ENCODE measurements at places on chromosomes 2 and 18.

DNA sequence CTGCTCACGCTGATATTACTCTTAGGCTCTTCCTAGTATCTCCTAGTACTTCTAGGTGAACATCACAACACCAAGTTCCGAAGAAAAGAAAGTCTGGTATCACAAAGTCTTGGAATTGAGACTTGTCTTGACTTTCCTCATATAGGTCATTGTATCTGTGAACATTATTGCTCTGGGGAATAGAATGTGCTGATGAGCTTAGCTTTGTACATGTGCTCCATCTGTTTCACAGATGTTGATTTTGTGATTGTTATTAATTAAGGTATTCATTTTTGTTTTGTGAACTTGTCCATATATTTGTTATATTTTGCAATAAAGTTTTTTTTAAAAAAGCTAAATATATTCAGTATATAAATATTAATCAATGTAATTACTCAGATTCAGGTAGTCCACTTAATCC lies 111.7 kb downstream of the BABAM2 start:
- no peak for DNase-seq

DNA sequence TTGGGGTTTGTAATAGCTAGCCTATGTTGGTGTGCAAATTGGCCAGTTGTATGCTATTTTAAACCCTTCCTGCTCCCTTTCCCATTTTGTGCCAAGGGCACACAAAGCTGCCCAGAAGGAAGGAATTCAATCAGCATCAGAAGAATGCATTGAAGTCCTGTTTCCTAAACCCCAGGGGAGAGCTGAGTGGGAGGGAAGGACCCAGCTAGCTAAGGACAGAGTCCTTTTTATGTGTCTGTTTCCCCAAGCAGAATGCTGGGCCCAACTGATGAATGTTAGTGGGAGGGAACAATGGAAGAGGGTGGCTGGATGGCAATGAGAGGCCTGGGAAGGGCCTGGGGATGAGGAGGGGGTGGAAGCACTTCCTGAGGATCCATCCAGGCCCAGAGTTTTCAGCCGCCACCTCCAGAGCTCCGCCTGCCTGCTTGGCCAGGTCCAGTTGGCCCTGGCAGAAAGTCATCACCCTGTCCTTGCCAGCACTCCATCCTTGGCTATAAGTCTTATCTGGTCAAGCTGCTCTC lies 32.7 kb downstream of the MEX3C start:
- no peak for DNase-seq

GRCh38 chr2:201858281-201859184 lies 52.2 kb downstream of the CDK15 start:
- no peak for DNase-seq

- DNase-seq = no peak
Measured at GRCh38 chr18:48589797-48590519, 51.1 kb downstream of the CTIF start.

DNA sequence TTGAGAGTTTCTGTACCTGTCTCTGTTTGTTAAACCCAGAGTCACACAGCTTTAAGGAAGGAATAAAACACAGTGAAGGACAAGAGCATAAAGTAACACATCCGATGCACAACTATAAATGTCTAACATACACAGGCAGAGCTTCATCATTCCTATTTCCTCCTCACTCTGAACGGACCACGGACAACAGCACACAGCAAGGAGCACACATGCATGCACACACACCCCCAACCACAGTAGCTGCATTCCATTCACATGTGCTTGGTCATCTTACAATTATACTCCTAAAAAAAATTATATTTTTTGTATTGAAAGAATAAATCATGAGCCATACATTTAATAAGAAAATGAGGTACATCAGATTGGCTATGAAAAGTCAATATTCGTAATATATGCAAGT lies 58.3 kb downstream of the ID2 start:
- DNase-seq = no peak

- no peak for DNase-seq
Measured at GRCh38 chr2:151241224-151241623, 20.4 kb downstream of the RBM43 start.

GRCh38 chr2:10646153-10646552 lies 43.6 kb downstream of the NOL10 start:
- no peak for DNase-seq

DNA sequence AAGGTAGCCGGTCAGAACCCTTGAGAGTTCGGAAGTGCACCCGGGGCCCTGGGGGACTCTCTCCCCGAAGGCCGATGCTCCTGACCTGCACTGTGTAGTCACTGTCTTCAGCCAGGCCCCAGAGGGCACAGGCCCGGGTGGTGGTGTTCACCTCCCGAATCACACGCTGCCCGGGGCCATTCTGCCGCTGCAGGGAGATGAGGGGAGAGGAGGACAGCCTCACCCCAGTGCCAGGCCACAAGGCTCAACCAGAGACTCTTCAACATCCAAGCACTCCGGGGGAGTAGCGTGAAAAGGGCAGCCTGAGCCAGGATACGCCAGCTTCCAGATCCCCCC lies 1.1 kb downstream of the FNDC4 start:
- no peak for DNase-seq

GRCh38 chr2:15751477-15751876 lies 159.8 kb downstream of the DDX1 start:
- DNase-seq = no peak

DNA sequence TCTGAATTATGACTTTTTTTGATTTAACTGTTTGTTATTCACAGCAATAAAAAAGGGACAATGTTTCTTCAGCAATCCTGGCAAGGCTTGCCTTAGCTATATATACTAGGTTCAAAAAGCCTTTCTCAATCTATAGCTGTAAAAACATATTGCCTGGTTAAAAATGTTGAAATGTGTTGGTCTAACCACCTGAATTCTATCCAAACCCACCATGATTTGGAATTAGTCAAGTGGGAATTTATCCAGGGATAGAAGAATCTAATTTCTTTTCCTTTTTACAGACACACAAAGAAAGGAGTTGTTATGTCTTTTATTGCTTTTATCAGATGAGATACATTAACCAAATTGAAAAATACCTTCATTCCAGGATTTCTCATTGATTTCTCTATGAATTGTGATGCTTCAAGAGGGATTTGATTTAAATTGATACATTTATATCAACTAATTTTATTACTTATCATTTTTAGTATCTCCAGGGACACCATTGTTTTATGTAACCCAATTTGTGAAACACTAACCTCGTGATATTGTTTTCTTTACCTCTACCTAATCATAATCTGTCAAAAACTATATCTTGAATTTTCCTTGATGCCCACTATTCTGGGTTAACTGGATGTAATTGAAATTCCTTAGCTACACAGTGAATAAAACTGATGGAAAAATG lies 88.1 kb downstream of the LRP1B start:
- DNase-seq = no peak

DNA sequence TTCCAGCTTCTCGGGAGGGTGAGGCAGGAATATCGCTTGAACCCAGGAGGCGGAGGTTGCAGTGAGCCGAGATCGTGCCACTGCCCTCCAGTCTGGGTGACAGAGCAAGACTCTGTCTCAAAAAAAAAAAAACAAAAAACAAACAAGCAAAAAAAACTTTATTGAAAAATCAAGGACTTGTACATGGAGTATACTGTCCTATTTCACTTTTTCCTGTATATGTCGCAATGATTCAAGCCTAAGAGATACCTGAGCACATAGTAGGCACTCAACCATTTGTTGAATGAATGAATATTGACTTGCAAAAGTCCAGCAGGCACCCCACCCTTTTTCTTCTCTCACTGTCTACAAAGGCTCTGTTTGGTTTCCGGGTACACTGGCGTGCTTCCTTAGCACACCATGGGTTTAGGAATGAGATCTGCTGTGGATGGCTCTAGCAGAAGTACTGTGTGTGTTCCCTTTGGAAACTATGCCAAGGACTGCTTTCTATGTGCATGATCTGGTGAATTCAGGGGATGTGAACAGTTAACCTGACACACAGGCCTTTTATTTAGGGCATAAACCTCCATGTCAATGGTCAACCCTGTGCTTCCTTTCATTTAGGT lies 6.1 kb downstream of the APCDD1 start:
- DNase-seq = no peak

DNA sequence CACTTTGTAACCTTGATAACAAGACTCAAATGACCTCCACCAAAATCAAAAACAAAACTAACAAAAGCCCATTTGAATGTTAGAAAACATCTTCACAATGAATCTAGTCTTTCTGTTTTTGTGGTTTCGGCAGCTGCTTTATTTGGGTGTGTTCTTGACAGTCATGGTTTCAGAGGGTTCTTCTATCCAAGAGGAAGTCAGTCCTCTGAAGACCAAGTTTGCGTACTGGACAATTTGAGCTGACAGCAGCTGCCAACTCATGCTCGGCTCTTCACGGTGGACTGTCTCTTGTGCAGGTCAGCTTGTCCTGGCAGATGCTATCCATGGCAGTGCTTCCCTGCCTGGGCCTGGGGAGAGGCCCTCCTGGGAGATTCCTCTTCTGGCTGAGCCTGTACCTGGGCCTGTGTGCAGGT lies 91.0 kb downstream of the TMEM17 start:
- DNase-seq = no peak

GRCh38 chr18:43274526-43274925 lies 2.8 kb downstream of the SYT4 start:
- DNase-seq = no peak

GRCh38 chr2:75751360-75751759 lies 40.6 kb upstream of the GCFC2 start:
- DNase-seq = no peak

DNA sequence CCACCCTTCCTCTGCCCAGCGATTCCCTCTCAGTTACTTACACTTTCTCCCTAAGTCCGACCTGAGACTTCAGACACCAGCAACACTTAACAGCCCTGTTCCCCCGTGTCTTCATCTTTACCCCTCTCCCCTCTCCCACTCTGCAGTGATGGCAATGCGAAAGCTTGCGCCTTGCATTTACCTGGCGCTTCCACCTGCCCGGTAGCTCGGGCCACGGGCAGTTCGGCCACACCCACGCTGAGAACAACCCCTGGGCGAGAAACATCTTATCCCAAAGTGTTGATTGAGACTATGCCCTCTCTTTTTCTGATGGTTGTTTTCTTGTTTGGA lies 558 bp downstream of the DNAJC10 start:
- no peak for DNase-seq

- no peak for DNase-seq
Measured at GRCh38 chr18:25350489-25351251, 1.3 kb downstream of the ZNF521 start.

- no peak for DNase-seq
Measured at GRCh38 chr2:113083296-113083695, 15.5 kb downstream of the IL1F10 start.

- DNase-seq = no peak
Measured at GRCh38 chr2:220310451-220310861, 683.0 kb downstream of the SLC4A3 start.

DNA sequence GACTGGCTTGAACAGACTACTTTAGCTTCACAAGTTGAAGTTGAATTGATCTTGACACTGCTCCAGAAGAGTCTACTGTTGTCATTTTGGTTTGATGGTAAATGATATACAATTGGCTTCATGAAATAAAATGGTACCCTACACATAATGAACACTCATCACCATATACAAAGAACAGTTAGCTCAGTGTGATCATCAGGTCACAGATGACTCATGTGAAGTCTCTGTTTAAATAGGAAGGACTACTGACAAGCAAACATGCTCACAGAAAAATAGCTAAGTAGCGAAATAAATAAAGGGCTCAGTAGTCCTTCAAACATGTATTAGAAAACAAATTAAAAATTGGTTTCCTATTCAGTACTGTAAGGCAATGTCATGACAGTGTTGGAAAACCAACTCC lies 96.2 kb downstream of the MEIS1 start:
- no peak for DNase-seq

- DNase-seq = no peak
Measured at GRCh38 chr2:215355801-215356200, 43.9 kb downstream of the ATIC start.

GRCh38 chr2:43175020-43175441 lies 51.4 kb downstream of the ZFP36L2 start:
- no peak for DNase-seq

DNA sequence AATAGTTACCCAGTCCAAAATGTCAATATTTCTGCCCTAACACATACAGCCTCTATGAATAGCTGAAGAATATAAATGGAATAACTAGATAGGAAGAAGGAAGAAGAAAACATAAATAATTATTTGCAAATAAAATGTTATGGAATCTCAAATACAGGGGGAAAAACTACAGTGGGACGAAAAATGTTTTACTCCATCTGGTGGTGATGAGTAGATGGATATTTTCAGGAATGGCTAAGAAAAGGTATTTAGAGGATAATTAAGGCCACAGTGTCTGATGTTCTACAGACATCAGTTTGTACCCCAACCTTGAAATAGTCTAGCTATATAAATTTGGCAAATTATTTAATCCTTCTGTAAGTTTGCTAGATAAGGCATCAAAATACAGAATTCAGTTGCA lies 178.1 kb upstream of the FSHR start:
- no peak for DNase-seq

- DNase-seq = no peak
Measured at GRCh38 chr2:211898702-211899101, 639.9 kb downstream of the ERBB4 start.

- no peak for DNase-seq
Measured at GRCh38 chr2:55957142-55957541, 33.6 kb upstream of the EFEMP1 start.

DNA sequence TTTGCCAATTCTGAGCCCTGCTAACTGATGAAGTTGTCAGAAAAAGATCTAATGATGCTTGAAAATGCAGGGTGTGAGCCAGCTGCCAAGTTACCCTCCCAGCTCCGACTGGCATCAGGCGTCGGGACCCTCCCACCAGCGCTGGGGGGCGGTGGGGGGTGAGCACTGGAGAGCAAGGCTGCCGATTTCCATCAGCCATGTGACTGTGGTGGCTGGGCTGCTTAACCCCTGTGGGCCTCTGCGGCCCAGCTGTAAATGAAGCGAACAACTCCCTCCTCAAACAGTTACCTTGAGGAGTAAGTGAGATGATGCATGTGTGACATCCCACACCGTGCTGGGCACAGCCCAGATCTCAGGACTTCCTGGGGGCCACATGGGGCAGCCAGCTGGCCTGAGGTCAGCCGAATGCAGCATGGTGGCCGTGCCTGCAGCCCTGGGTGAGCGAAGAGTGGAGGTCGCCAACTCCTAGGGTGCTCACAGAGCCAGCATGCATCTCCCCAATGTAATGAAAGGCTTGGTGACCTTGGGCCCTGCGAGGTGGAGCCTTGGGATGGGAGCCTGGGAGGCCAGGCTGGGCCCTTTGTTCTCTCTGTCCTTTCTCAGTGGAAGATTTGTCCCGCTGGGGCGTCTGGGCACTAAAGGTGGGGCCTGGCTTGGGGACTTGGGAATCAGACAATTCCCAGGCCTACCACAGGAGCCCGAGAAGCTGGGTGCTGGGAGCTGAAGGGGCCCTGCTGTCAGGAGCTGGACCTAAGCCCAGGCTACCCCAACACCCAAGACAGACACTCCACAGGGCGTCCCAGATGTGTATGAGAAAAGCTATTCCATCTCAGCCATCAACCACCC lies 25.1 kb downstream of the CIB4 start:
- no peak for DNase-seq

- DNase-seq = no peak
Measured at GRCh38 chr2:200649724-200650123, 63.9 kb downstream of the AOX1 start.
